ENCODE measurements at places on chromosomes 12 and 14.

DNA sequence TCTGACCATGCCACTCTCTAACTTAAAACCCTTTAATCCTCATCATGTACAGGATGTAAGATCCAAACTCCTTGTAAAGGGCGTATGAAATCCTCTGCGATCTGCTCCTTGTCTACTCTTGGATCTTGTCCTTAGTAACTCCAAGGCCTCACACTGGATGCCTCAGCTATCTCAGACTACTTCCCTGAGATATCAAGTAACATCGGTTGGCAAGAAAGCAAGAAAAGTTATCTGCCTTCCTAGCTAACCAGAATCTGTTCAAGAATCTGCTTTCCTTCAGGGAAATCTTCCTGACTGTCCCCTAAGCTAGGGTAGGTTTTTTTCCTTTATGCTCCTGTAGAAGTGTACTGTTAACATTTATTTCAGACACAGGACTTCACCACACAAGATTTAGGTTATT is 82.6 kb downstream of the TAOK3 start:
- no peak for DNase-seq

GRCh38 chr12:61220337-61220736 is 1039.9 kb upstream of the USP15 start:
- DNase-seq, result no peak

- DNase-seq, result no peak
These were observed 33.5 kb downstream of the TSHR start for GRCh38 chr14:80988735-80989429.

- DNase-seq, result no peak
These were observed 157.1 kb upstream of the PZP start for GRCh38 chr12:9365296-9365695.
